ENCODE measurements at places on chromosomes 6 and 20.

DNA sequence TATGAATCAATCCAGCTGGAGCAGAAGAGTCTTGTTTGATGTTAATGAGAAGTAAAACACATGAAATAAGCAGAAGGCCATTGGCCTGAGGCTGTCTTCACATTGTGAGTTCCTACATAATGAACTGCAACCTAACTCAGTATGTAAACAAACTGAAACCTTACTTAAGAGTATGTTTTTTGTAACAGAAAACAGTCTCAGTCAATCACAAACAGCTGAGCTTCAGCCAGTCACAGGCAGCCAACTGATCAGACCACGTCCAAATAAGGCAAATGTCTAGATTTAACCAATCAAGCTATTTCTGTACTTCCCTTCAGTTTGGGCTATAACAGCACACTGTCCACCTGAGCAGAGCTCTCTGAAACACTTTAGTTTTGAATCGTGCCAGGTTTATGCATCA lies 234.7 kb downstream of the TRDN start:
- peak; percentile 64 for DNase-seq

- no peak for DNase-seq
These were observed 165.5 kb upstream of the BMP5 start for GRCh38 chr6:56040889-56041301.

DNA sequence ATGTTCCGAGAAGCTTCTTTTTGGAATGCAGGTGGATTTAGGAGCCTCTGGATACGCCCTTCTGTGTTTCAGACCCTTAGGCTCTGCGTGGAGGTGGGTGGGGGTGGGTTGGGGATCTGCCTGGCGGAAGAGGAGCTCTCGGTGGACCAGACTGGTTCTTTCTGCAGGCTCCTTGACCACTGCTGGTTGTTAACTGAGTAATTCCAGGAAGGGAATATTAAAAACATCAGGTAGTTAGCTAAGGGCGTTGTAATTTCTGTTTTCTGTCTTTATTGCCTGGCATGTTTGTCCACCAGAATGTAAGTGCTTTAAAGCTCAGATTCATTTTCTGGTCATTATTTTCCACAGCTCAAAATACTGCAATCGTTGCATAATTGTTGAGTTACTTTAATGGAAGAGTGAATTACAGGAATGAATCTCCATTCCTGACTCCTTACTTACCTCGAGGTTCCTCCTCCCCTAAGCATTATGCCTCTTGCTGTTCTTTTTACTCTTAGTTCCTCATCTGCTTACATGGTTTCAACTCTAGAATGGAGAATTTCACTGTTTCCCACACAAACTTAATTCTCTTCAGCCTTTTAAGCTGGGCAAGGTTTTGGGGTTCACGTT lies 5.9 kb downstream of the CDYL start:
- no peak for DNase-seq

DNA sequence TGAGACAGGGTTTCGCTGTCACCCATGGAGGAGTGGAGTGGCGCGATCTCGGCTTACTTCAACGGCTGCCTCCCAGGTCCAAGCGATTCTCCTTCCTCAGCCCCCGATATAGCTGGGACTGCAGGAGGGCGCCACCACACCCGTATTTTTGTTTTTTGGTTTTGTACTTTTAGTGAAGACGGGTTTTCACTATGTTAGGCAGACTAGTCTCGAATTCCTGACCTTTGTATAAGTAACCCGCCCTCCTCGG lies 115.4 kb upstream of the BTN3A2 start:
- DNase-seq = no peak

DNA sequence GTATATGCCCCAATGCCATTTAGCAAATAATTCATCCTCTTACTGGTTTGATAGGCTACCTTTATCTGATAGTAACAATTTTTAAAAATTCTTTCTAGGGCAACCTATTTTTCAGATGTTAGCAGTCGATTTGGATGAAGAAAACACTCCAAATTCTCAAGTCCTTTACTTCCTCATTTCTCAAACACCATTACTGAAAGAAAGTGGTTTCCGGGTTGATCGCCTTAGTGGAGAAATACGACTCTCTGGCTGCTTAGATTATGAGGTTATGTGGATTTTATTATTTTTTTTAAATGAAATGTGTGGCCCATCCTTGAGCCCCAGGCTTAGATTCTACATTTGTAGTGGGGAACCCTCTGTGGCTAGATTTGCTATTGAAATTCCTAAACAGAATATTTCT lies 26.3 kb downstream of the CDH26 start:
- DNase-seq = peak; percentile 50

- DNase-seq = peak; percentile 68
These were observed 44.2 kb downstream of the COL11A2 start for GRCh38 chr6:33147807-33148666.

GRCh38 chr6:121522771-121523386 lies 87.4 kb downstream of the GJA1 start:
- no peak for DNase-seq

- no peak for DNase-seq
These were observed 156.8 kb upstream of the RUNX2 start for GRCh38 chr6:45171380-45171779.

GRCh38 chr6:113630738-113631535 lies 226.2 kb upstream of the MARCKS start:
- DNase-seq = no peak

DNA sequence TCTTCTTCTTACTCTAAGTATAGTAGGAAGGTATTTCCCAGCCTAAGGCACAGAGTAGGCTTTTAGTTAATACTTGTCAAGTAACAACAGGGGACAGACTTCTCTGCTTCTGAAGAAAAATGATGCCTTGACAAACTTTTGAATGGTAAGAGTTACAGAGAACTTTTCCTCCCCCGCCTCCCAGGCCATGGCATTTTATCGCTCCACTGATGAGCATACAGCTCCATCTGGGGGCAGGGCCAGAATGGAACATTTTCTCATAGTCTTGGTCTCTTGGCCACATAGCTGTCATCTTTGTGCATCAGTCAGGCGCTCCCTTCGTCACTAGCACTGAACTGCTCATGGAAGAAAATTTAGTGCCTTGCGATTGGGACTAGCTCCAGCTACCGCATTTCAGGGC lies 1066.8 kb upstream of the CITED2 start:
- DNase-seq = peak; percentile 92

- no peak for DNase-seq
These were observed 112.9 kb downstream of the RCAN2 start for GRCh38 chr6:46378161-46378881.

DNA sequence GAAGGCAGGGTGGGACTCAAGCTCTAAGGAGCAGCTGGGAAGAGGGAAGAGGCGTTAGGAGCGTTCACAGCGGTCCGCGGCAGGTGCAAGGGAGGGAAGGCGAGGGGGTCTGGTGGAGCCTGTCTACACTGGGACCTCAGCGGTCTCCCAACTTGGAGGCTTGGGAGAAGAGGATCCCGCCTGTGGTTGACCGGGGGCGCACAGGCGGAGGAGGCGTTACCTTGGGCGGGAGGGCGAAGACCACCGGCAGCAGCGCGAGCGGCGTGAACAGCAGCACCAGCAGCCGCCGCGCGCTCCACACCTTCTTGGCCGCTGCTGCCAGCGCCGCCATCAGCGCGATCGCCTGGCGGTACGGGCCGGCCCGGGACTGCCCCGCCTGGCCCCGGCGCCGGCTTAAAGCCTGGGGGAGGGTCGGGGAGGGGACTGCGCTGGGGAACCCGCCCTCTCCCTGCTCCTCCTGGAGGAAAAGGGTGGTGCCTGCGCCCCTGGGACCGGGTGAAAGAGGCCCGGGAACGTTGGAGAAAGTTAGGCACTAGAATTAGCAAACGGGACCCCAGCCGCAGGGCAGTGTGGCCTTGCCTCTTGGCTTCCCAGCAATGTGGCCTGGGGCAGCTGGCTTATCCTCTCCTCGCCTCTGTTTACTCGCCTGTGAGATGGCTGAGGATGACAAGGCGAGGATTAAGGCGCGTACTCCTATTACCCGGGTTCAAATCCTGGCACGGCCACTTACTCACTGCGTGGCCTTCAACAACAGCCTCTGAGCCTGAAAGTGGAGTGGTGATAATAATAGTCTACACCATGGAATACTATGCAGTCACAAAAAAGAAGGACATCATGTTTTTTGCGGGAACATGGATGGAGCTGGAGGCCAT lies at the start of gene SLC13A3:
TSS of gene SLC13A3 (minus strand) at position 369 of the 872 bp plus-strand sequence. CDS start at position 331, 38 bp downstream.
- DNase-seq = no peak

DNA sequence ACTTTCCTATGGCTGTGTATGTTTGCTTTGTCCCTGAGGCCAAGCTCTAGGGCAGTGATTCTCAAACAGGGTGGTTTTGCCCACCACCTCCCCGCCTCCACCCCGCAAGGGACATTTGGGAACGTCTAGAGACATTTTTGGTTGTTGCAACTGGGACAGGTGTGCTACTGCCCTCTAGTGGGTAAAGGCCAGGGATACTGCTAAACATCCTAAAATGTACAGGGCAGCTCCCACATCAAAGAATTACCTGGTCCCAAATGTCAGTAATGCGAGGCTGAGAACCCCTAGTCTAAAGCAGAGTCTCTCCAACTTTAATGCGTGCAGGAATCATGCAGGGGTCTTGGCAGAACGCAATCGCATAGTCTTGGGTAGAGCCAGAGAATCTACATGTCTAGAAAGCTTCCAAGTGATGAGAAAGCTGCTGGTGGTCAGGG lies 5.1 kb downstream of the KCNS1 start:
- peak; percentile 78 for DNase-seq
